ENCODE measurements at places on chromosomes 11 and 22.

GRCh38 chr22:47113853-47114415 lies 351.5 kb downstream of the TBC1D22A start:
- no peak for DNase-seq

- DNase-seq: no peak
Measured at GRCh38 chr11:22703040-22703439, 36.6 kb downstream of the GAS2 start.

GRCh38 chr11:35619855-35620640 lies 1.8 kb downstream of the FJX1 start:
- DNase-seq: peak; percentile 57

GRCh38 chr11:126464796-126465195 lies 109.3 kb downstream of the ST3GAL4 start:
- DNase-seq: no peak

- no peak for DNase-seq
Measured at GRCh38 chr11:93700830-93701229, 39.3 kb downstream of the CEP295 start.

DNA sequence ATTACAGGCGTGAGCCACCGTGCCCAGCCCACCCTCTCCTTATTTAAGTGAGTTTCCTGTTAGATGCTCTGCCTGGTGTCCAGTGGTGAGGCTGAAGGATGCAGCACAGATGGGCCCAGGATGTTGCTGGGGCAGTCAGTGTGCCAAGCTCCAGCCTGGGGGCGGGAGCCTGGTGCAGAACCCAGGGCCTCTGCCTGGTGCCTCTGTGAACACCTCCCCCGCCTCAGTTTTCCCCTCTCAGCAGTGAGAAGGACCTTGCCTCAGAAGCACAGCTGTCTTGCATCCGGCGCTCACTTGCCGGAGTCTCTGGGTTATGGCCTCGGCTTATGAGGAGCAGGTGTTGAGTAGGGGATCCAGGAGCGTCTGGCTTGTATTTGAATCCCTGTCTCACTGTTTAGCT lies 116.2 kb downstream of the KIAA1671 start:
- no peak for DNase-seq

- DNase-seq: no peak
Measured at GRCh38 chr11:45482331-45482730, 183.1 kb downstream of the CHST1 start.

GRCh38 chr11:73053964-73054363 lies 88.2 kb downstream of the FCHSD2 start:
- DNase-seq: no peak
